ENCODE measurements at places on chromosomes 12 and 14. TPM values are rescaled to one million over a fixed set of nuclear protein-coding genes. Genes with fewer than 3 reads are reported as not detected.

Gene CLEC2B
- total RNA-seq: 0.23 TPM

Gene SERPINA12
- total RNA-seq: not detected

Gene TAS2R30
- total RNA-seq: 0.56 TPM

Gene SCAF11
- total RNA-seq: 60.5 TPM

Gene SIX4
- 14.9 TPM for total RNA-seq

Gene PGF
- total RNA-seq: 51.8 TPM

Gene GPR132
- 0.14 TPM for total RNA-seq

Gene RASAL1
- total RNA-seq: 1.1 TPM

Gene MIP
- not detected for total RNA-seq

Gene TSPAN19
- total RNA-seq: not detected

Gene EML5
- 0.51 TPM for total RNA-seq

Gene TAMALIN
- total RNA-seq: 0.07 TPM

Gene CIDEB
- total RNA-seq: 2.2 TPM

Gene KDM2B
- total RNA-seq: 16.6 TPM

Gene TTC6
- total RNA-seq: 0.78 TPM

Gene ARMH4
- total RNA-seq: not detected

Gene PRIMA1
- 0.07 TPM for total RNA-seq

Gene FAM161B
- 1.3 TPM for total RNA-seq

Gene SYNDIG1L
- total RNA-seq: not detected

Gene TMTC1
- 5.1 TPM for total RNA-seq

Gene PLEKHG7
- total RNA-seq: not detected

Gene PLA2G1B
- not detected for total RNA-seq

Data from airway epithelial cell (primary cell).